ENCODE measurements at places on chromosomes 16 and 17.

DNA sequence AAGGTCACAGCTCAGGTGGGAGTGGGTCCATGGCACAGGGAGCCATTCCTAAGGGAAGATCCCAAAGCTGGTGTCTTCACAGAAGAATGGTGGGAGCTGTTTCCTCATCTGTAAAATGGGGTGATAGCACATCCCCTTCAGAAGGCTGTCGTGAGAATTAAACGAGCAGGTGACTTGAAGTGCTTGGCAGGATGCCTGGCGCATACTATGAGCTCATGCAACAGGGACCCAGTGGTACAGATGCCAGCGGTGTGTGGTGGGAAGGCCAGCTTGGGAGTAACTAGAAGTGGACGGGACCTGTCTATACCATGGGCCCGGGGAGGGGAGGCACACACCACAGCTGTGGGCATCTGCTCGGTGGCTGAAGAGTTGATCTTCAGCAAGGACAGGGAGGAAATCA lies 189.3 kb upstream of the TNRC6C start:
- no peak for DNase-seq

DNA sequence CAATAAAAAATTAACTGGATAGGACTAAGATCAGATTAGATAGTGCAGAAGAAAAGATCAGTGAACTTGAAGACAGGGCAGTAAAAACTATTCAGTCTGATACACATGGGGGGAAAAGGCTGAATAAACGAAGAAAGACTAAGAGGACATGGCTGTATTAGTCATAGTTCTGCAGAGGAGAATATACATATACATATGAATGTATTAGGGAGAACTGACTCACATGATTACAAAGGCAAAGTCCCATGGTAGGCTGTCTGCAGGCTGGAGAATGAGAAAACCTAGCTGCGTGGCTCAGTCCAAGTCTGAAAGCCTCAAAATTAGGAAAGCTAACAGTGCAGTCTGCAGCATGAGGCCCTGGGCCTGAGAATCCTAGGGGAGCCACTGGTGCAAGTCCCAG lies 98.2 kb upstream of the GNAO1 start:
- no peak for DNase-seq

DNA sequence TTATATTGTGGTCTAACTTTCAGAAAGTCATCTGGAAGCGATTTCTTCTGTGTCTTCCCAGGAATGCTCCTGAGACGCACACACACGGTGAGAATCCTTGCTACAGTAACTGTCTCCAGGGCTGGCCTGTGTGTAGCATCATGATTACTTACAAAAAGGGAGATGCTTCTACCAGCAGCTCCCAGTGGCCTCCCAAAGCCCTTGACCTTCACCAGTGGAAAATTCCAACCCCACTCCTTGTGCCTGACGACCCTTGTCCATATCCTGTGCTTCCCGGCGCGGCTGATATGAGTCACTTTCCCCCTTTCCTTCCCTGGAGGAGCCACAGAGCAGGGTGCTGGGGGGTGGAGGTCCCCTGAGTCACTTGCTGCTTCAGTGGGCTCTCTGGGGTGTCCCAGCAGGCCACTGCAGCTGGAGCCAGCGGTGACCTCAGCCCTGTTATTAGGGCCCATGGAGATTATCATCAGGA lies 22.1 kb upstream of the NAT9 start:
- DNase-seq, result no peak

DNA sequence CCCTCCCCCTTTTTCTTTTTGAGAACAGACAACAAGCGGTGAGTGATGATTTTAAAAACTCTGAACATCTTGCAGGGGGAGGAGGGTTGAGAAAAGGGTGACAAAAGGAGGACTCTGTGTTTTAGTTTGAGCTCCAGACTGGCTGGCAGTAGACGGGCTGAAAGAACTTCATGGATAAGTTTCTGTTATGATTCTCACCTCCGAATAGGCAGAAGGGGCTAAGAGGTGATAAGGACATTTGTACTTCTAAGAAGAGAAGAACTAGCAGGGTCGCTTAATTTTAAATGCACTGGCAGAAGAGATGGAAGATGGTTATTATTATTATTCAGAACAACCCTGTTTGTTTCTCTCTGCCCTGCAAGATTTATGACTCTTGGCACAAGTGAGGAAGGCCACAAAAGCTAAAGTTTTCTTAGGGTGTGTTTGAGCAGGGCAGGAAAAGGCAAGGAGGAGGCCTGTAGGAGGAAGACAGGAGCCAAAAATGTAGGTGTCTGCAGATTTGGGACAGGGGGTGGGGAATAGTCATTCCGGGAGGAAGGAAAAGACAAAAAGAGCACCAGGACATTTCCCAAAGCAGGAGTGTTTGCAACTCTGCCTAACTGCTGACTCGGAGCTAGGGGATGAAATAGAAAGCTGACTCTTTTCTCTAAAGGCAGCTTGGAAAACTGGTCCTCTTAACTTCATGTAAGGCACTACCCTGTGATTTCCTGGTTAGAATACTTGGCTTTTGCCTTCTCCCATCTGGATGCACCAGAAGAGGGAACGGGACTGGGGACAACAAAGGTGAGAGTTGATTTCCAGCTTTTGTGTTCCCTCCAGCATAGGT lies 11.9 kb upstream of the HOXB2 start:
- no peak for DNase-seq

GRCh38 chr16:28585674-28586073 lies 11.2 kb downstream of the SULT1A2 start:
- no peak for DNase-seq

DNA sequence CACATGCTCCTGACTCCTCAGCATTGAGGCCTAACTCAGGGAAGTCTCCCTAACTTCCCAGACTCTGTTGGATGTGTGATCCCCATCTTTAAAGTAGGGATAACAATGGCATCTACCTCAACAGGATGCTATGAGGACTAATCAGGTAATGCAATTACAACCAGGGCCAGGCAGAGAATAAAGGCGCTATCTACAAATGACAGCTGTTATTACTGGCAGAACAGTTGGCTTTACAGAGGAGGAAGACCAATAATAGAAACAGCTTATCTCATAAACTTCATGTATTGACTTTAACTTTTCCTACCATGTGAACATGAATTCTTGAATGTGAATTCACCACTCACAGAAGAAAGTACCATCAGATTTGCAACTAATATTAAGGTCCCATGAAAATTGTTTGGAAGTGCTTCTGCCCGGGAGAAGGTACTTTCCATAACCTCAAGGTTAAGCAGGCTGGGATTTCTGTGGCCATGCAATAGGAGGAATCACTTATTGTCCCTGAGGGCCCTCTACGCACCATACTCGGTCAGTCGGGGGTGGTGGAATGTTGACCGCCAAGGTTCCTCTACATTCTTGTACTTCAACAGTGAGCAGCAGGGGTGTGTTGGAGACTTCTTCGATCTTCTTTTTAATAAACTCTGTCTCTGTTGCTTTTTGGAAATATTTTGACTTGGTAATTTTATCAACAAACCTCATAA lies 22.6 kb upstream of the ERN1 start:
- DNase-seq, result no peak

GRCh38 chr17:4998732-4999429 lies 1.1 kb downstream of the KIF1C start:
- no peak for DNase-seq

All from CD4-positive, alpha-beta T cell treated with Interleukin-15 for 1 hour (primary cell).